ENCODE measurements at places on chromosomes 12 and 14.
A peak's percentile ranks its signal among the peaks of the same experiment; 100 is the strongest.

DNA sequence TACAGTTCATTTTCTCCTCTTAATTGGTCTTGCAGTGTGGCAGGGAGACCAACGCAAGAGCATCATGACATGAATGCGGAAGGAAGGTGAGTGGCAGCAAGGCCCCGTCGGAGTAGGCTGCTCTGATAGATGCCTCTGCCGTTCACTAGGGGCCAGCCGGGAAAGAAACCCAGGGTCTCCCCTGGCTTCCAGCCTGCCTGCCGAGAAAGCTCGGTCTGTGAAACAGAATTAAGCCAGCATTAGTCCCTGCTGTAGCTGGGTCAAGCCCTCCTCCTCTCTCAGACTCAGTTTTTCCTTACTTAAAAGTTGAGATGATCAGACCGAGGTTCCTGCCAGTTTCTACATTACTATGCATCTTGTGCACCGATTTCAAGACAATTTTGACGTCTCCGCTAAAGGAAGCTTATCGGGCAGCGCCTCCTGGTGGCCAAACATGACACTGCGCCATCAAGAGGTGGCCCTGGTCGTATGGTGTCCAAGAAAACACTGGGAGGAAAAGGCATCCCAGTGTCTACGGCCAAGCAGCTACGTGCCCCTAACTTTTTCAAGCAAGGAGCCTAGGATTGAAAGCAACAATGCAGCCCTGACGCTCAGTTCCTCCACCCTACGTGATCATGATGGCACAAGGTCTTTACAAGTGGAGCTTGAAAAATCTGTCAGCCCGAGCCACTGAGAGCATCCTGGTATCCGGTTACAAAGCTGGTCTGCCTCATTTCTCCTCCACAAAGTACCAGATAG is 131.6 kb downstream of the KSR2 start:
- no peaks in the 10 kb centered on the region for H3K36me3 ChIP-seq
- H3K27me3 ChIP-seq = peaks cover 42% of the 10 kb centered on the region
- DNase-seq = peak; percentile 89
- H3K4me3 ChIP-seq = no peak overlapping the region

DNA sequence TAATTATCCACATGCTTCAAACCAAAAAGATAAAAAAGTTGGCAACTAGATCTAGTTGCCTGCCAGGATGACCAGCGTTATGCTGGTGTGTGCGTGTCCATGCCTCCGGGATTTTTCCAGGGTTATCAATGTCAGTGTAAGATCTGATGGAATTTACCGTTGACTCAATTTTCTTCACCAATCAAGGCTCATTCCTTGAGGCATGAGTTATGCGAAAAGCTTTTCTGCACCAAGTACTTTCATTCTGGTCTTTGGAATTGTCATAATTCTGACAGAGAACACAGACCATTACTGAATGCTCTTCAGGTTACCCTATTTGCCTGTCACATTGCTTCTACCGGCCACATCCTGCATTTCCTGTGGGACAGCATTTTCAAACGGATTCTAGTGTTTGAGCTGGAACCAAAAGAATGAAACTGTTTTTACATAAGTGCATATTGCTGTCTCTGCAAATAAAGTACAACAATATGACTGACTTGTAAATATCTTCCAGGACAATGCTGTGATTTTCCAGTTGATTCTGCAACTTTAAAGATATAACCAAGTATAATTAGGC is 91.8 kb downstream of the DUSP16 start:
- DNase-seq = no peak
- no peak overlapping the region for H3K4me3 ChIP-seq
- no peak overlapping the region for H3K27ac ChIP-seq

GRCh38 chr12:80868576-80868975 is 69.2 kb downstream of the LIN7A start:
- no peaks in the 10 kb centered on the region for H3K27me3 ChIP-seq
- no peaks in the 10 kb centered on the region for H3K36me3 ChIP-seq
- no peak overlapping the region for H3K4me3 ChIP-seq
- peaks cover 3% of the 10 kb centered on the region for H3K4me1 ChIP-seq
- no peak for DNase-seq

GRCh38 chr12:46267825-46268582 is 839 bp downstream of the SLC38A1 start:
- H3K4me3 ChIP-seq = peak overlapping the region; percentile 80
- peaks cover 41% of the 10 kb centered on the region for H3K4me1 ChIP-seq
- no peak for DNase-seq
- peak overlapping the region; percentile 89 for H3K27ac ChIP-seq

DNA sequence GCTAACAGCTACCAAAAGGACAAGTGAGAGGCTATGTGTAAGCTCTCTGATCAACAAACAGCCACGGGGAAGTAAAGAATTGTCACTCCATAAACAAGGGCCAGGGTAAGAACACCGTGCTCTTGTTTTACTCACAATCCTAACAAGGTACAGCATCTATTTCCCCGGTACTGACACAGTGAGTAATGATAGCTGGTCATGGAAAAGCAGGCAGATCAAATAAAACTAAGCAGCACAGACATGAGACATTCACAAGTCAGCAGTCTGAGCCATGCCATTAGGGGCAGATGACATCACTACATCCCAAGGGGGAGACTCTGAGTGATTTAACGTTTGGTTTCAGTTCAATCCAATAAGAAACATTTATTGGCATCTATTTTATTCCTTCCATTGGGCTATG is 54.4 kb downstream of the ARL6IP4 start:
- H3K27me3 ChIP-seq = no peaks in the 10 kb centered on the region
- no peaks in the 10 kb centered on the region for H3K4me1 ChIP-seq
- peaks cover 12% of the 10 kb centered on the region for H3K36me3 ChIP-seq
- no peak overlapping the region for H3K4me3 ChIP-seq
- H3K27ac ChIP-seq = no peak overlapping the region

DNA sequence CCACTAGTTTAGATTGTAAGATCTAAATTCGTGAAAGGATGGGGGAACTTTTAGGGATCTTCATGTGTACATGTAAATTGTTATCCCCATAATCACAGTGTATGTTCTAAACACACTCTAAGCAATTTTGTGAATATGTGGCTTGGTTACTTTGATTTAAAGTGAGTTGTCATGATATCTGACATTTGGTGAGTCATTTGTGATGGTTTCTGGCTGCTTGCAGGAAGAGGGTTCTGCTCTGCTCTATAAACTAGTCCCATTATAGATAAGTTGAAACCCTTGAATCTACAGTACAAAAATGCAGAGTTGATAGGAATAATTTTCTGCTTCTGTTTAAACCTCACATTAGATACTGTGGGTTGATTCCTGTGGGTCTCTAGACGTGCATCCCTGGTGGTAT is 14.8 kb downstream of the GUCY2C start:
- DNase-seq = no peak
- H3K36me3 ChIP-seq = no peaks in the 10 kb centered on the region
- H3K4me3 ChIP-seq = no peak overlapping the region

DNA sequence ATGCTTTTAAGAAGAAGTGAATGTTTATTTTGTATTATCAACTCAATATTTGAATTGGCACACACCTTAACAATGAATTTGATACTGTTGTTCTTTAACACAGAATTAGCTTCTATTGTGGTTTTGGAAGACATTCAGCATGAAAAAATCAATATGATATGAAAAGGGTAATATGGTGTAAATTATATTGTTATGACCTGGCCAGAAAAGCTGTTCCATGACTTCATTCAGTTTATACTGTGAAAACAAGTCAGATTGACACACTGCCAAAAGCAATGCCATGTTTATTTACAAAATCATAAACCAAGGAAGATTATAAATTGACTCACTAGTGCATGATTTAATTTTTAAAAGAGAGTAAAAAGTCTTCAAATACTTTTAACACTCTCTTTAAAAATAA is 851.4 kb upstream of the SEL1L start:
- H3K27me3 ChIP-seq = no peaks in the 10 kb centered on the region
- no peaks in the 10 kb centered on the region for H3K36me3 ChIP-seq
- no peak overlapping the region for H3K27ac ChIP-seq
- H3K4me1 ChIP-seq = peaks cover 4% of the 10 kb centered on the region

- DNase-seq = no peak
- H3K27ac ChIP-seq = no peak overlapping the region
- H3K36me3 ChIP-seq = peaks cover 3% of the 10 kb centered on the region
- H3K4me3 ChIP-seq = no peak overlapping the region
Observed at GRCh38 chr12:113831016-113831415, 135.1 kb downstream of the RBM19 start.

DNA sequence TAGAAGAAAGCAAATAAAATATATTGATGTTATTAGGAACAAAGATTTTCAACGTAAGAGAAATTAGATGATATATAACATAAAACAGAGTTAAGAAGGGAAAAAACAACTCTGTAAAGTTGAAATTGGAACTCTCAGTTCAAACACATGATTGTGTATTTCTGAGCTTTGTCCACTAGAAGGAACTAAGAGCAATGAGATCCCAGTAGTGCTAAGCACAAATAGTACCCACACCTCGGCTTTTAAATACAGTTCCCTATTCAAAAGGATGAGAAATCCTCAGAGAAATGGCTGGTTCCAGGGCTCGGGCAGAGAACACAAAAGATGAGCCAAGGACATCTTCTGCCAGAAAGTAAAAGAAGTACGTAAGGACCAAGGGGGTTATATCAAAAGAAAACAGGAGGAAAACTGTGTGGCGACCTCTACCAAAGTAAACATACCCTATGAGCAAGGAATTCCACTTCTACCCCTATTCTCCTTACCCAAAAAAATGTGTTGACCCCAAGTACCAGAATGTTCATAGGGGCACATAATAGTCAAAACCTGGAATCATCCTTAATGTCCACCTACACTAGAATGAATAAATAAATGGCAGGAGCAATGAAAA is 96.6 kb downstream of the SPTSSA start:
- DNase-seq = no peak
- H3K4me1 ChIP-seq = peaks cover 66% of the 10 kb centered on the region
- H3K36me3 ChIP-seq = no peaks in the 10 kb centered on the region
- no peaks in the 10 kb centered on the region for H3K27me3 ChIP-seq
- no peak overlapping the region for H3K27ac ChIP-seq

DNA sequence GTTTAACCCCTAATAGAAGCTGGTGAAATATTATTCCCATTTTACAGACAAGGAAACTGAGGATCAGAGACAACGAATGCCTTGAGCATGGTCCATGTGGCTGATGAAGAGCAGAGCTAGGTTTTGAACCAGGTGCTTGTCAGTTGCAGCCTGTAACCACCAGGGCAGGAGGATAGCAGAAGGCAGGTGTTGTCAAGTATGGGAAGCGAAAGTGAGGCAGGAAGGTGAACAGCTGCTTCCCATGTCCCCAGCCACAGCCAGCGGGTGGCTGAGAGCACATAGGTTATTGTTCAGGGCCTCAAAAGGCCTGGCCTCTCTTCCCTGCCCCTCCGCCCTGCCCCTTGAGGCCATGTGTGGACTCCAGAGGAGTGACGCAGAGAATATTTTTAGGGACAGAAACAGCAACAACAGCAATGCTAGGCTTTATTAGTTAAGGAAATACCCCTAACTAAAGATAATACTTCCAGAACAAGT is 39.6 kb downstream of the IQSEC3 start:
- no peak for DNase-seq
- H3K27ac ChIP-seq = no peak overlapping the region
- peaks cover 12% of the 10 kb centered on the region for H3K4me1 ChIP-seq
- no peaks in the 10 kb centered on the region for H3K36me3 ChIP-seq
- no peak overlapping the region for H3K4me3 ChIP-seq

- no peak for DNase-seq
- no peak overlapping the region for H3K4me3 ChIP-seq
- H3K27me3 ChIP-seq = no peaks in the 10 kb centered on the region
- peaks cover 67% of the 10 kb centered on the region for H3K36me3 ChIP-seq
- no peak overlapping the region for H3K27ac ChIP-seq
Observed at GRCh38 chr12:132640936-132641335, 22.4 kb downstream of the P2RX2 start.

DNA sequence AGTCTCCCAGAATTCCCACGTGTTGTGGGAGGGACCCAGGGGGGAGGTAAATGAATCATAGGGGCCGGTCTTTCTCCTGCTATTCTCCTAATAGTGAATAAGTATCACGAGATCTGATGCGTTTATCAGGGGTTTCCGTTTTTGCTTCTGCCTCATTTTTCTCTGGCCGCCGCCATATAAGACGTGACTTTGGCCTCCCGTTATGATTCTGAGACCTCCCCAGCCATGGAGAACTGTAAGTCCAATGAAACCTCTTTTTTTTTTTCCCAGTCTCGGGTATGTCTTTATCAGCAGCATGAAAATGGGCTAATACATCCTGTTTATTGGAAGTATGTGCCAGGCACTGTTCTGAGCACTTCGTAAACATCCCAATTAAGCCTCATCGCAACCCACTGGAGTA is 788 bp downstream of the KRT72 start:
- H3K27me3 ChIP-seq = peaks cover 38% of the 10 kb centered on the region
- no peak for DNase-seq
- H3K4me3 ChIP-seq = no peak overlapping the region
- no peaks in the 10 kb centered on the region for H3K36me3 ChIP-seq
- H3K4me1 ChIP-seq = peaks cover 5% of the 10 kb centered on the region

- H3K4me3 ChIP-seq = no peak overlapping the region
- H3K27ac ChIP-seq = no peak overlapping the region
- DNase-seq = no peak
- no peaks in the 10 kb centered on the region for H3K27me3 ChIP-seq
Observed at GRCh38 chr12:55607821-55608594, 28.7 kb upstream of the OR10P1 start.

DNA sequence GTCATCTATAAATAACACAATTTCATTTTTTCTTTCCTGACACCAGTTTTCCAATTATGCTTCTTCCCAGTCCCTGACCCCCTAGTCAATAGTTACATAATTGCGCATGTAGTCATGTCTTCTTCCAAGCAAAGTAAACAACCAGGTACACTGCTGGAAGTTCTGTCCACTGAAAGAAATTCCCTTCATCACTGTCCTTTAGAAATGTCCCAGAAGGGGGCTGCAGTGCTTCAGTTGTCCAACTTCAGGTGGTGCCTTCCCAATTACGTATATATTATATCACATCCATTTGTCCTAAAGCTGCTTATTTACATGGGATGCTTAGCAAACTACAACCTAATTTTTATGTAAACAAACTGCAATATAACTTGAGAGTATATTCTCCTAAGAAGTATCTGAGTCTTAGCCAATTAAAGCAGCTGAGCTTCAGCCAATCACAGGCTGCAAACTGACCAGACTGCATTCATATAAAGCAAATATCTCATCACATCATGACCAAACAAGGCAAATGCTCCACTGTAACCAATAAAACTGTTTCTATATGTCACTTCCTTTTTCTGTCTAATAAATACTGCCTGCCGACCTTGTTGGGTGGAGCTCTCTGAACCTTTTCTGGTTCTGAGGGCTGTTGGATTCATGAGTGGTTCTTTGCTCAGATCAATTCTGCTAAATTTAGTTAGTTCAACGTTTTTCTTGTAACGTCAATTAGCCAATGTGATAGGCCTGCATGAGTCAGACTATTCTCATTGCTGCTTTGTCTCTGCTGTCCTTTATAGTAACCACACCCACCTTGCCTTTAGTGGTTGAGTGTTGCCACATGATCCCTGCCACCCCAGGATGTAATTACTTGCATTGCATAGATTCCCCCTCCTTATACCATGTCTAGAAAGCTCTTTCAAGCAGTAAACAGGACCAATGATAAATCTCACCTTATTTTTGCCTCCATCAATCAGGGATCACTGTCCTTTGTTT is 239.3 kb downstream of the ALG10B start:
- no peak overlapping the region for H3K27ac ChIP-seq
- H3K27me3 ChIP-seq = no peaks in the 10 kb centered on the region
- no peak overlapping the region for H3K4me3 ChIP-seq
- DNase-seq = no peak
- no peaks in the 10 kb centered on the region for H3K4me1 ChIP-seq
